ENCODE measurements at places on chromosomes 3 and 15.
A peak's percentile ranks its signal among the peaks of the same experiment; 100 is the strongest.

DNA sequence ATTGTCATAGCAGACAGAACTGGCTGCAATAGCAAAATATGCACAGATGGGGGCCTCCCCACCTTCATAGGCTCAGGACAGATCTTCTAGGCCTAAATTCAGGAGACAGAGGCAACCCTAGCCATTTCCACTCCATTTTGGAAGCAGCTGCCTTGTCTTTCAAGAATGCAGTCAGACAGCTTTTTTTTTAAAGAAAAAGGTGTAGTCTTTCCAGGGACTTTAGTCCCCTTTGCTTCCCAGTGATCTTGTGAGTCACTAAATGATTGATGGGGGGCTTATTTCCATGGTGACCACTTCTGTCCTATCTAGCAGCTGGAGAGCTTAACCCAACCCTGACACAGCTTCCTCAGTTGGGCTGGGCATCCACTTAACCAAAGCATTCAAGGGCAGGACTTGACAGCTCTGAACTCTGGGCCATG is 165.9 kb downstream of the TPRG1 start:
- no peak for DNase-seq

DNA sequence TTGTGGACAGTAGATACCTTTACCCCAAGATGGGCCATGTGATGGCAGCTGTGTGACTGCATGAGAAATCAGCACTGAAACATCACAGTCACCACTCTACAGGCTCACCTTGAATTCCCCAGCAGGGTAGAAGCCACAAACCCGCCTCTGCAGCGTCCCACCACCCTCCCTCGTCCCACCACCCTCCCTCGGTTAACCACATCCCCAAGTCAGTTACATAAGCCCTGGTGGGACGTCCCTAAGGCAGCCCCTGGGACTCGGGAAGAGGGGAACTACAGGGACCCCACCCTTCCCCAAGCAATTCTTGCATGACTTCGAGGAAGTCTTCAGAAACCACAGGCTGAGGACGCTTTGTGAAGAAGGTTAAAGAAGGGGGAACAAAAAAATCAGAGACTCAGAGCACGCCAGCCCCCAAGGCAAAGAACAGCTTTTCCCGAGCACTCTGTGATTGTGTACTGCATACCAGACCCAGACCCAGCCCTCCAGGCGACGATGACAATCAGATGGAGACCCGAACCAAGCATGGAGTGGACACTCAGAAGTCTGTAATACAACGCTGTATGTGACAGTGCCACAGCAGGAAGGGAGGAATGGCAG is 60.5 kb downstream of the SH3BP5 start:
- peak; percentile 98 for DNase-seq

DNA sequence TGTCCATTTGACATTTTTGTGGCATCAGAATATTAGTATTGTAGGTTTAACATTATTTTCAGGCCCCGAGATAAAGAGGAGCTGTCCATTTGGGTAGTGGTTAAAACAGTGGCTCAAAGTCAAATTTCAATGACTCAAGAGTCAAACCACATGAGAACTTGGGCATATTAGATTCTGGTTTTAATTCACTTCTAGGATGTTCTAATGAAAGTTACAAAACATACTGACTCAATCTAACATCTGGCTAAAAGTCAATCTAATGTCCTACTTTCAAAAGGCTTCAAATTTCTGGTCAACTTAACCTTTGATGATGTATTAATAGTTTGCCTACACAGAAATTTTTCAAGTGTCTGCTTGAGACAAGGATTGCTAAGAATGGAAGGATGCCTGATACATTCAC is 112.4 kb downstream of the ABI3BP start:
- no peak for DNase-seq

GRCh38 chr15:58546066-58546591 is 114.3 kb downstream of the LIPC start:
- DNase-seq, result no peak

DNA sequence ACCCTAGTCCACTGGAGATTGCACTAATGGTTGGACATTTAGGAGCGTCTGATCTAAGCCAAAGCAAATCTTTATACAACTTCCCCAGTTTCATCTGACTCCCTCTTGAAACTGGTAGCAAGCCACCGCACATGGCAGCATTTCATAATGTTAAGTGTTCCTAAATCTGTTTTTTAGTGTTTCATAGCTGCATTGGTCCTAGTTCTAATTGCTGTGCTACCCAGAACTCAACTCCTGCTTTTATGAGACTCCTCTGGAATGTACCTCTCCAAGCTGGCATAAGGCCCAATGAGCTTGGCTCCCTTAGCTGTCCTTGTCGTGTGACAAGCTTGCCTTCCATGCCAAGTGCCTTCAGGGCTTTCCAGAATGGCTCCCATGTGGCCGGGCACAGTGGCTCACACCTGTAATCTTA is 65.3 kb upstream of the FLNB start:
- no peak for DNase-seq

DNA sequence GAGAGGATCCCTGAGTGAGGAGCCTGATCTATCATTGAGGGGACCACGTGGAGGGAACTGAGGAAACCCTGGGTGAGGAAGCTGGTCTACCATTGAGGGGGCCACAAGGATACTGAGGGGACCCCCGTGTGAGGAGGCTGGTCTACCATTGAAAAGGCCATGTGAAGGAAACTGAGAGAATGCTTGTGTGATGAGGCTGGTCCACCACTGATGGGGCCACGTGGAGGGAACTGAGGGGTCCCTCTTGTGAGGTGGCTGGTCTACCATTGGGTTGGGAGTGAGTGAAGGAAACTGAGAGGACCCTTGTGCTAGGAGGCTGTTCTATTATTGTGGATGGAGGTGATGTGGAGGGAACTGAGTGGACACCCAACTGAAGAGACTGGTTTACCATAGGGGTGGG is 161.3 kb downstream of the FBLN2 start:
- DNase-seq, result no peak

- DNase-seq, result peak; percentile 52
Measured at GRCh38 chr15:60362321-60363086, 35.3 kb downstream of the ANXA2 start.

DNA sequence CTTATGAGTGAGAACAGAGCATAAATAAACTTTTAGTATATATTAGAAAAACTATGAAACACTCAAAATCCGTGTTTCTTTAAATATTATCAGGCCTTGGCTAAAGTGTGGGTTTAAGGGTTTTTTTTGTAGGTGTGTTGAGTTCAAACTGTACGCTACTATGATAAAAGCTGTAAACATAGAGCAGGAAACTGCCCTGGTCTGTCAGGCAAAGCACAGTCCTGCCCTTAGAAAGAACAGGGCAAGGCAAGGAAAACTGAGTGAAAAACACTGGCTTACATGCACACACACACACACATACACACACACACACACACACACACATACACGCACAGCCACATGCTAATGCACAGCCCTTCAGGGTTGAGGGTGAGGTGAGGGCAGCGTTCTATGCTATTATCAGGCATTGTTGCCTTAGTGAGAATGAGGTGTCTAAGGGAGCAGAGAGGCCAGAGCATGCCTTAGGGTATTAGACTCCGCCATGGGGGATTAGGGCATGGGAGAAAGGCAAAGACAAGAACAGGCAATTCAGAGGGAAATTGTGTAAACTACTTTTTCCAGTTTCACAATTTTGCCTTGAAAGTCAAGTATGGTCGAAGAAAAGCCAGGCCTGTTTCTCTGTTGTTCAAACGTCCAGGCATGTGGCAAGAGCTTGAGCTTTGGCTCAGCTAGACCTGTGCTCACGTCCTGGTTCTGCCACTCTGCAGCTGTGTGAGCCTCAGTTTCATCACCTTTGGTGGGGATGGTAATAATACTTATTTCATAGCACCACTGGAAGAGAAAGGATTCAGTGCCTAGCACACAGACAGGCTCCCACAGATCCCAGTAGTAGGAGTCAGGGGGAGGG is 36.3 kb upstream of the TPM1 start:
- DNase-seq, result no peak

DNA sequence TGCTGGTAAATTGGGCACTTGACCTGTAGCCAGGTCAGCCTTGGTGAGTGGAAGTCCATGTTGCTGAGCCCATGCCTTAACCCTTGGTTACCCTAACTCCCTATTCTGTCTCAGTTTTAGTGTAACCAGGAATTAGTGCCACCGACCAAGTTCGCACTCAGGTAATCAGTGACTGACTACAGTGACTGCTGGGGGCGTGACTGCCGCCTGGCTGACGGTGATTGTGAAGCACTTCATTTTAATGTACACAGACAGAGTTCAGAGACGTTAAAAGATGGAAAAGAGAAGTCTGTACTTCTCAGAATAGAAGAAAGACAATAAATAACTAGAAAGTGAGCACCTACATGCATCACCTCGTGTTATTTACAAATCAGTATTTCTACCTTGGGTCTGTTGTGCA is 17.3 kb downstream of the CFAP161 start:
- no peak for DNase-seq

DNA sequence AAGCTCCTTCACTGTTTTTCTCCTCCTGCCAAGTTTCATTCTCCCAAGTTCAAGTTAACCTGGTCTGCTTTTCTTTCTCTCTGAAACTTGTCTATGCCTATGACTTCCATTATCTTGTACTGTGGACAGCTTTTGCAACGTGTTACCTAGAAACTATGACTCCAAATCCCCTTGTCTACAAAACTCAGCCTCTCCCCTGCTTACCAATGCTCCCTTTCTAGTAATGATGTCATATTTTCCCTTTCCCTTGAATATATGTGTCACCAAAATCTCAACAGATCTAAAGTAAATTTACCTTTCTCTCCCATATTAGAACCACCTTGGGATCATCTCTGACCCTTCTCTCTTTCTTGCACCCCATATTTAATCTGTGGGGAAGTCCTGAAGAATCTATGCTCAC is 10.5 kb upstream of the ABHD2 start:
- DNase-seq, result no peak
